ENCODE measurements at places on chromosomes 1 and 21.

DNA sequence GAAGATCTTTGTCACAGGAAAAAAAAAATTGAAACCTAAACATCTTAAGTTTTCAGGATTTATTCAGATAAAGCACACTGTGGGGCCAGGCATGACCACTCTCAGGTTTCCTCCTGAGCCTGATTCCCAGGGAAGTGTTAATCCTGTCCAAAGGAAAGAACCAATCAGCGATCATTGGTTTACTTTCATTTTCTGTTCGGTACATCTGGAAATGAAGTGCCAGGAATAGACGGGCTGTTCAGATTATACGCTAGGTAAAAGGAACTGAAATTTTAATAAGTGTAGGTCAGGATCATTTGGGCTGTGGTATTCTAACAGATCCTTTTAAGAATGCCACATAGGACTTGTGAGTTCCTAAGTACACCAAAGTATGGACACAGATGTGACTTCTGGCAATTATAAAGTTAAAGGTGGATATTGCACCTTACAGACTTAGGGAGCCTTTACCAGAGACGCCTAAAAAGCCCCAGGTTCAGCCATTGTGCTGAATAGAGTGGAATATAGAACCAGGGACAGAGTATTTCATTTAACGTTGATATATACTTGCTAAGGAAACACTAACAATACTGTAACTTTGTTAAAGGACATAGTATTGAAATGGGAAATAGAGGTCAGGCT is 9.3 kb upstream of the CACYBP start:
- DNase-seq, result no peak

GRCh38 chr1:229027158-229027557 is 243.8 kb upstream of the RAB4A start:
- no peak for DNase-seq

- DNase-seq, result no peak
Measured at GRCh38 chr1:182270731-182271130, 120.9 kb downstream of the GLUL start.

DNA sequence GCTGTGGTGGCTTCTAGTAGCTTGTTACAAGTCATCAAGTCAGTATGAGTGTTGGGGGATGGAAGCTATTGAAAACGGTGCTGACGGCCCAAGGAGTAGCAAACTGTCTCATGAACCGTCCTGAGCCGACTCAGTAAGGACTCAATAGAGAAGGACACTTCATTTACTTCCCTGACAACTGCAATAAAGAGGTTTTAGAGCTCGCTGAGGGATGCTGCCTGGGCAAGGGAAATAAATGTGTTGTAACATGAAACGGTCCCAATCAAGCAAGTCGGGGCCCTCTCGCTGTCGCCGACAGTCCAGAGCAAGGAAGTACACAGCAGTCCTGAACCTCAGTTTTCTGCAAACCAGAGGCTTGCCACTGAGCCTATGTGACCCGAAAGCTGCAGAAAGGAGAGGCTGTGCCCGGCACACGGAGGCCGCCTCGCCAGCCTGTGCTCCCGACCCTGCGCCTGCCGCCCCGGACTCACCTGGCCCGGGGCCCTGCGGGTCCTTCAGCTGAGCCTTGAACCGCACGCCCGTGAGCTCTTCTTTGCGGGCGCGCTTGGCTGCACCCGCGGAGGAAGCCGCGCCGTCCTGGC is 423 bp downstream of the URB1 start:
- peak; percentile 5 for DNase-seq

- DNase-seq, result no peak
Measured at GRCh38 chr1:3508757-3509415, 54.4 kb downstream of the ARHGEF16 start.
